ENCODE measurements at places on chromosomes 12 and 14. TPM values are rescaled to one million over a fixed set of nuclear protein-coding genes. Genes with fewer than 3 reads are reported as not detected.

KLRB1 gene
- total RNA-seq = 56.2 TPM

KRT3 gene
- not detected for total RNA-seq

RNASE3 gene
- total RNA-seq = not detected

CLEC4A gene
- 0.39 TPM for total RNA-seq

GARIN6 gene
- not detected for total RNA-seq

ZNF84 gene
- total RNA-seq = 22.8 TPM

LYZ gene
- 72.9 TPM for total RNA-seq

CD163 gene
- total RNA-seq = 1.1 TPM

ADAMTS20 gene
- total RNA-seq = not detected

ABCC9 gene
- not detected for total RNA-seq

C1QL4 gene
- total RNA-seq = not detected

NINJ2 gene
- 3.4 TPM for total RNA-seq

SFSWAP gene
- 98.4 TPM for total RNA-seq

All from CD4-positive, alpha-beta T cell (primary cell).